Prostate gland (tissue), 2 donors: ENCODE measurements at places on chromosomes 12 and 14. TPM values are rescaled to one million over a fixed set of nuclear protein-coding genes. Genes with fewer than 3 reads are reported as not detected.

Gene KLRK1
- 0.59 TPM for total RNA-seq

Gene FOXN4
- 0.27 TPM for total RNA-seq

Gene DENND5B
- total RNA-seq = 32.3 TPM

GRCh38 chr12:14367040-14367661, 1.7 kb downstream of the ATF7IP start:
- no peaks in the 10 kb centered on the region for H3K27me3 ChIP-seq
- H3K4me3 ChIP-seq = peak overlapping the region; percentile 66
- no peaks in the 10 kb centered on the region for H3K4me1 ChIP-seq
- H3K36me3 ChIP-seq = no peaks in the 10 kb centered on the region

DNA sequence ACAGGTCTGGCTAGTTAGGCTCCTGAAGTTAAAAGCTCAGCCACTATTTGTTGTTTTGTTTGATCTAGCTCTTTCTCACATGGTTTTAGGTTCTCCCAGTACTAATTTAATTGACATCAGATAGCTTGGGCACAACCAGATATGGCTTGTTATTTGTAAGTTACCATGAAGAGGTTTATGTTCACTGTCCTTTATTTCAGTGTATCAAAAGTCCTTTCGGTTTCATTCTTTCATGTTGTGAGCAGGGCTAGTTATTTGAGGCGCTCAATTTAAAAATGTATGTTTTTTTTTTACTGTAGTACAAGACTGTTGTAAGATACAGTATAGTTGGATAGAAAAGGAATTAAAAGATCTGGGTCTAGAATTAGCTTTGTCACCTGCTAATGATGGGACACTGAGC, 7.0 kb downstream of the GPX2 start:
- no peaks in the 10 kb centered on the region for H3K27me3 ChIP-seq
- H3K4me1 ChIP-seq = no peaks in the 10 kb centered on the region
- no peak for DNase-seq
- no peak overlapping the region for H3K27ac ChIP-seq
- no peaks in the 10 kb centered on the region for H3K36me3 ChIP-seq
- H3K4me3 ChIP-seq = no peak overlapping the region

GRCh38 chr12:45745861-45746277, 16.4 kb downstream of the ARID2 start:
- no peak overlapping the region for H3K27ac ChIP-seq
- no peaks in the 10 kb centered on the region for H3K36me3 ChIP-seq
- H3K4me1 ChIP-seq = no peaks in the 10 kb centered on the region
- H3K4me3 ChIP-seq = no peak overlapping the region
- H3K27me3 ChIP-seq = no peaks in the 10 kb centered on the region

DNA sequence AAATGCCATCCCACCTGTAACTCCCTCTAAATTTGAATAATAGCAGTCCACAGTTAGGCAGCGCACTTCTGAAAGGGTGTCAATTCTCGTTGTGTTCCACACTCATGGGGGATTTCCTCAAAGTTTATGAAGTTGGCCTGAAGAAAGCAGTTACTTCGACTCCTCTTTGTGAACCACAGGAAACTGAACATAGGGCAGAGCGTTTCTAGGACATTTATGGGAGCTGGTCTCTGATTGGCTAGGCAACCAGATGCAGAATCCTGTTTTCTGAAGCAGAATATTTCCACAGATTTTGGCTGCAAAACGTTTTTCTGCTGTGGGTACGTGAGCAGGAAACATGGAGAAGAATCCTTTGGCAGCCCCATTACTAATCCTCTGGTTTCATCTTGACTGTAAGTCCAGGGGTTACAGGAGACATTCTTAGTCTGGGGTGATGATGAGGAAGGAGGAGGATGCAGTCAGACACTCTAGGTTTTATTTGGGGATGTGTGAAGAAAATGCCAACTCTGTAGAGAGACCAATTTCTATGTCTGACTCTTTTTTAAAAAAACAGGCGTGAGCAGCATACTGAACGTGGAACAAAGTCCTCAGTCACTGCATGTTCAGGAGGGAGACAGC, 431.5 kb upstream of the OR4E1 start:
- no peaks in the 10 kb centered on the region for H3K36me3 ChIP-seq
- no peaks in the 10 kb centered on the region for H3K4me1 ChIP-seq
- H3K4me3 ChIP-seq = no peak overlapping the region
- no peak overlapping the region for H3K27ac ChIP-seq
- no peak for DNase-seq
- H3K27me3 ChIP-seq = no peaks in the 10 kb centered on the region

DNA sequence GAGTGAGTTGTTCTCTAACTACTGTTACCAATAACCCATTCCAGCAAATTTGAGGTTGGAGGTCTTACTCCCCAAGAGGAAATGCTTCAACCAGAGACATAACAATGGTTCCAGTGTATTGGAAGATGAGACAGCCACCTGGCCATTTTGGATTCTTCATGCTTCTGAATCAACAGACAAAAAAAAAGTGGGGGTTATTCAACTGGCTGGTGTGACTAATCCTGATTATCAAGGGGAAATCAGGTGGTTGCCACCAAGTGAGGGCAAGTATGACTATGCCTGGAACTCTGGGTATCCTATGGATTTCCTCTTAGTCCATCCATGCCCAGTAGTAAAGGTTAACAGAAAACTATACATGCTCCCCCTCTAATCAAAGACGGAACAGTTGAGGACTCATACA, 29.9 kb upstream of the ZNF641 start:
- H3K4me3 ChIP-seq = no peak overlapping the region
- DNase-seq = no peak
- H3K36me3 ChIP-seq = no peaks in the 10 kb centered on the region
- H3K27ac ChIP-seq = no peak overlapping the region
- H3K4me1 ChIP-seq = no peaks in the 10 kb centered on the region
- H3K27me3 ChIP-seq = no peaks in the 10 kb centered on the region

GRCh38 chr14:82776958-82777357, 1243.3 kb upstream of the SEL1L start:
- H3K4me3 ChIP-seq = no peak overlapping the region
- H3K27me3 ChIP-seq = no peaks in the 10 kb centered on the region
- H3K27ac ChIP-seq = no peak overlapping the region
- no peaks in the 10 kb centered on the region for H3K36me3 ChIP-seq
